Stimulated activated CD4-positive, alpha-beta T cell treated with anti-CD3 and anti-CD28 coated beads, Interleukin-2, amount 100 ng/mL, for 24 hours (primary cell): ENCODE measurements at places on chromosomes 6 and 20.

- no peak for DNase-seq
Measured at GRCh38 chr6:45610832-45611231, 233.1 kb upstream of the SUPT3H start.

DNA sequence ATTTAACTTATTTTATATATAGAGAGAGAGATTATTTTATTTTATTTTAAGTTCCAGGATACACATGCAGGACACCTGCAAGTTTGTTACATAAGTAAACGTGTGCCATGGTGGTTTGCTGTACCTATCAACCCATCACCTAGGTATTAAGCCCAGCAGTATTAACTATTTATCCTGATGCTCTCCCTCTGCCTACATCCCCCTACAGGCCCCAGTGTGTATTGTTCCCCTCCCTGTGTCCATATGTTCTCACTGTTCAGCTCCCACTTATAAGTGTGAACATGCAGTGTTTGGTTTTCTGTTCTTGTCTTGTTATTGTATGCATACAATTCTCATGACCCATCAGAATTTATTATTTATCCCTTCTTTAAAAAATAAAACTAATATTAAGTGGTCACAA lies 34.6 kb downstream of the FKBP1C start:
- no peak for DNase-seq

DNA sequence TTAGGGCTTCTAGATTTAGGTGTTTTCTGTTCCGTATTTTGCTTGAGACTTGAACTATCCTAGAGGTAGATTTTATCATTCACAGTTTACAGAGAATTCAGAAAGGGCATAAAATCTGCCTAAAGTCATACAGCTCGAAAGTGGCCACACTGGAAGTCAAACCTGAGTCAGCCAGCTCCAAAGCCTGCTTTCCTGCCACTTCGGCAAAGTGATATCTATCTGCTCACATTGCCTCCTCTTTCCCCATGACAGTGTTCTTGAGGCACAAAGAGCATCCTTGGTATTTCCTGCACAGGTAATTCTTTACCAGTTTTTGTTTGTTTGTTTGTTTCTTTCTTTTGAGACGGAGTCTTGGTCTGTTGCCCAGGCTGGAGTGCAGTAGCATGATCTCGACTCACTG lies 19.4 kb upstream of the SCUBE3 start:
- DNase-seq, result no peak

GRCh38 chr6:36777801-36778200 lies 61.4 kb downstream of the CPNE5 start:
- DNase-seq, result no peak

DNA sequence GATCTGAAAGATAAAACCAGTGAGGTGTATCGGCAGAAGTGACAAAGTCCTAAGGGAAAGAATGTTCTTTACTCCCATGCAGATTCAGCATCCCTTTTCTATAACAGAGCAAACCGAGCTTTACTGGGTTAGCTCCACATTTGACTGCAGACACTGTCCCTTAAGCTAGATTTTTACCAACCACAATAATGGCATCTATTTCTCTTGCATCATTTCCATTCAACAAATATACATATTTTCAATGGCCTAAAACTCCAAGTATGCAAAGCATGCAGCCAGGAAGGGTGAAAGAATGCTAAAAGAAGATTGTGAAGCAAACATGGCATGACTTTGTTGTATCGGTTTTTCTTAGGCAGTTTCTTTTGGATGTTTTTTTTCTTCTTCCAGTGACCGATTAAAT lies 255.4 kb downstream of the OGFRL1 start:
- DNase-seq, result no peak

DNA sequence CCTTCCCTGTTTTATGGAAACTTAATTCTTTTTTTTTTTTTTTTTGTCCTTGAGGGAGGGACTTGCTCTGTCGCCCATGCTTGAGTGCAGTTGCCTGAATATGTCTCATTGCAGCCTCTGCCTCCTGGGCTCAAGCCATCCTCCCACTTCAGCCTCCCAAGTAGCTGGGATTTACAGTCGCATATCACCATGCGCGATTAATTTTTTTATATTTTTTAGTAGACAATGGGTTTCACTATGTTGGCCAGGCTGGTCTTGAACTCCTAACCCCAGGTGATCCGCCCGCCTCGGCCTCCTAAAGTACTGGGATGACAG lies 654 bp downstream of the TMEM14C start:
- no peak for DNase-seq

GRCh38 chr20:59316911-59317731 lies 16.7 kb downstream of the EDN3 start:
- DNase-seq, result no peak

DNA sequence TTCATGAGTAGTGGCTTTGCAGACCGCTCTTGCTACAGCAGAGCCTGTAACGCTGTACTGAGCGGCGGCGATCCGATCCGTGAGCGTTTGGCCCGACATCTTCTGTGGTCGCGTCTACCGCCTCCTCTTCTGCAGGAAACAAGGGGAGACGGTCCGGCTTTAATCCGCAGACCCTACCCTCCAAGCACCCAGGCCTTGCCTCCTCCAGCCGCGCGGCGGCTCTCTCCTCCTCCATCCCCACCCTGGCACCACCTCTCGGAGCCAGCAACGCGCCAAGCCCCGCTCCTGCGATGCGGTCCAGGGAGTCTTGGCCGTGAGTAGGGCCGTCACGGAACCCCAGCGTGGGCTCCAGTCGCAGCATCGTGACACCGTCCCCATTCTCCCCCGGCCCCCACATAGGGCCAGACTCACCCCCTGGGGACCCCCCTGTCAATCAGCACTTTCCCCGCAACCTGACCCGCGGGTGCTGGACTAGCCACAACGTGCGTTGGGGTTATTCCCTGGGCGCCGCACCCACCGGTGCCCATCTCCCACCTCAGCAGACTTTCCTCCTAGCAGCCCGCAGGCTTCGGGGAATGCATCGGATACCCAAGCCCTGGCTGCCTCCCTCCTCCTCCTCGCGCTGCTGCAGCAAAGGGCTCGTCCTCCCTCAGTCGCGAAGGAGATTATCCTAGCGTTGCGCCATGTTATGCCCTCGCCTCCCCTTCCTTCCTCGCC lies 914 bp downstream of the SNAP91 start:
- no peak for DNase-seq

DNA sequence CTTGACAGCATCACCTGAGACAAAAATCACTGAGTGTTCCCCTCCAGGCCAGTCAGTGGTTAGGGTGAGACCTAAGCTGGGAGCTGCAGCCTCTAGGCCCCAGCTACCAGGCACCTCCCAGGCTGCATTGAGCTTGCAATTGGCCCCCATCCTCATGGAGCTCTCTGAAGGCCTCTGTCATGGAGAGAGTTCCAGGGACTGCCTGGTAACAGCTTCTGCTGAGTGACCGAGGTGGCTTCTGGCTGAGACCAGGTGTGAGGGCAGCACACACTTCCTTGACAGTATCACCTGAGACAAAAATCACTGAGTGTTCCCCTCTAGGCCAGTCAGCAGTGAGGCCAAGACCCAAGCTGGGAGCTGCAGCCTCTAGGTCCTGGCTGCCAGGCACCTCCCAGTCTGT lies 283.0 kb downstream of the SMOC2 start:
- DNase-seq, result no peak

- peak; percentile 83 for DNase-seq
Measured at GRCh38 chr6:37566111-37566949, 66.6 kb upstream of the CCDC167 start.

- DNase-seq, result peak; percentile 51
Measured at GRCh38 chr6:52574709-52575501, 2.0 kb downstream of the TRAM2 start.

GRCh38 chr20:59363101-59363500 lies 62.7 kb downstream of the EDN3 start:
- DNase-seq, result no peak

GRCh38 chr6:109349419-109349987 lies 32.8 kb downstream of the CD164 start:
- DNase-seq, result no peak

DNA sequence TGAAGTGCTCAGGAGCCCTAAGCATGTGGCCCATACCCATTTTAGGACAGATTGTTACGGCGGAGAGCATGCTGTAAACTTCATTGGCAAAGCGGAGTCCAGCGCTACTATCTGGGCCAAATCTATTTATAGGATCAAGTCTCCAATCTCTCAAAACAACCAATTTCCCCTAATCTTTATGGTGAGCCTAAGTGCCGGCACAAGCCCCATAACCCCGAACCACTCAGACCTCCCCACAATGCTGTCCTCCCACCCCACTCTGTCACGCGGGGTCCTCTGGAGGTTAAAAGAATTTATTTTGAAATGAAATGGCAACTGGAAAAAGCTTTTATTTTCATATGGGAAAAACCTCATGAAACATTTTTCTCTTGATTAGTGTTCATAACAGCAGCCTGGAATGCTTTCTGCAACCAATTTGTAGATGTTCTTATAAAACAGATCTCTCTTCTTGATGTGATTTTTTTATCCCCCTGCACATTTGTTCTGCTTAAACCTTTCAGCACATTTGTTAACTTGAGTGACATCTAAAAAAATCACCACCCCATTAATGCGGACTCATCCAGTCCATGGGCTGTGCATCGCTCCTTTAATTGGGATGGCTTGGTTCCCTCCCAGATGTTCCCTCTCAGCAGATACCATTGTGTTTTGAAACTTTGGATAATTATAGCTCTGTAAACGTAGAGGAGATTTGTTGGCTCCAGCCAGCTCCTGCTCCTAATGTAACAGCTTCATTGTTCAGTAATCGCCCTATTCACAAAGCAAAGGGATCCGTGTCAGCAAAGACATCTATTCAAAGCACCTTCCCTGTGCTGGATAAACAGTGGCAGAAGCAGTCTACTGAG lies 323.6 kb downstream of the CD83 start:
- no peak for DNase-seq

DNA sequence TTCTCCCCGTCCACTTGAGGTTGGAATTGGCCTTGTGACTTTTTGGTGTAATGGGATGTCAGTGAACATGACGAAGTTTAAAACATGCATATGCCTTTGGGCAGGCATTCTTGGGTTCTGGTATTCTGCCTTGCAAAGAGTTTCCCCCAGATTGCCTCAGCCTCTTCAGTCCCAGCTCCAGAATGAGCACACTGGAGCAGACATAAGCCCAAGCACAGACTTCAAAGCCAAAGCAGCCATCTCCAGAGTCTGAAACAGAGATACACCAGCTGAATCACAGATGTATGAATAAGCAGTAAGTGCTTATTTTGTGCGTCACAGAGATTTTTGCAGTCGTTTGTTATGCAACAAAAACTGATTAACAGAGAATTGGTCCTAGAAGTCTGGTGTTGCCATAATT lies 546.0 kb downstream of the FRK start:
- DNase-seq, result no peak
